Activated CD8-positive, alpha-beta memory T cell treated with anti-CD3 and anti-CD28 coated beads, Interleukin-2, amount 10 ng/mL, durations not matched to agents 7 days and 5 days (primary cell): ENCODE measurements at places on chromosomes 11 and 22. TPM values are rescaled to one million over a fixed set of nuclear protein-coding genes. Genes with fewer than 3 reads are reported as not detected.

The TMEM86A gene
- total RNA-seq: 0.93 TPM

- no peak for DNase-seq
- peaks cover 91% of the 10 kb centered on the region for H3K27me3 ChIP-seq
- H3K36me3 ChIP-seq: peaks cover 3% of the 10 kb centered on the region
- H3K4me3 ChIP-seq: no peak overlapping the region
- no peak overlapping the region for H3K27ac ChIP-seq
Observed at GRCh38 chr11:31819621-31820437, 8.7 kb upstream of the PAX6 start.

GRCh38 chr22:45268958-45269844 lies 15.5 kb upstream of the UPK3A start:
- no peak overlapping the region for H3K27ac ChIP-seq
- DNase-seq: peak; percentile 88
- no peaks in the 10 kb centered on the region for H3K36me3 ChIP-seq
- H3K4me3 ChIP-seq: peak overlapping the region; percentile 57
- H3K4me1 ChIP-seq: peaks cover 8% of the 10 kb centered on the region

DNA sequence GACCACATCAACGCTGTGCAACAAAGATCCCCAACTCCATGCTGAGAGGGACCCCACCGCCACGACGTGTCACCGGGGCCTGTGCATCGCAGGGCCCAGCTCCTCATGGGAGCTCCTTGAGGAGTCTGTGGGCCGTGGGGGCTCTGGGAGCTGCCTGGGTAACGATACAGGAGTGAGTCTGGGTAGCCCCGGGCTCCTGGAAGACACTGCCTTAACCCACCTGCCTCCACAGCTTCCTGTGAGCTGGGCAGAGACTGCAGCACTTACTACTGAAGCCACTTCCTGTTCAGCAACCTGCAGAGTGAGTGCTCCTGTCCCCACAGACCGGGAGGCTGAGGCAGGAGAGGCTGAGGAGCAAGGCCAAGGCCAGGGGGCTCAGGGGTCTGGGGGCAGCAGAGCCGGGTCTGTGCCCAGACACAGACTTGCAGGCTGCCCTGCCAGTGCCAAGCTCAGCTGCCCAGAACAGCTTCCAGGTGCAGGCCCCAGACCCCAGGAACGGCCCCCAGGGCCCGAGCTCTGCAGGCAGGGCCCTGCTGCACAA lies 226.7 kb downstream of the BRD1 start:
- H3K27me3 ChIP-seq: no peaks in the 10 kb centered on the region
- no peak overlapping the region for H3K27ac ChIP-seq
- H3K4me3 ChIP-seq: no peak overlapping the region
- peaks cover 9% of the 10 kb centered on the region for H3K36me3 ChIP-seq
- peak; percentile 60 for DNase-seq

GRCh38 chr11:17596310-17596669 lies 49.2 kb downstream of the OTOG start:
- H3K27ac ChIP-seq: no peak overlapping the region
- DNase-seq: peak; percentile 36
- H3K27me3 ChIP-seq: peaks cover 8% of the 10 kb centered on the region
- H3K36me3 ChIP-seq: no peaks in the 10 kb centered on the region
- H3K4me3 ChIP-seq: no peak overlapping the region

The OR51E2 gene
- not detected for total RNA-seq

GRCh38 chr22:35332278-35332677 lies 32.6 kb downstream of the TOM1 start:
- no peak for DNase-seq
- H3K4me1 ChIP-seq: peaks cover 42% of the 10 kb centered on the region
- peaks cover 2% of the 10 kb centered on the region for H3K36me3 ChIP-seq
- no peaks in the 10 kb centered on the region for H3K27me3 ChIP-seq
- H3K4me3 ChIP-seq: no peak overlapping the region
- H3K27ac ChIP-seq: no peak overlapping the region

DNA sequence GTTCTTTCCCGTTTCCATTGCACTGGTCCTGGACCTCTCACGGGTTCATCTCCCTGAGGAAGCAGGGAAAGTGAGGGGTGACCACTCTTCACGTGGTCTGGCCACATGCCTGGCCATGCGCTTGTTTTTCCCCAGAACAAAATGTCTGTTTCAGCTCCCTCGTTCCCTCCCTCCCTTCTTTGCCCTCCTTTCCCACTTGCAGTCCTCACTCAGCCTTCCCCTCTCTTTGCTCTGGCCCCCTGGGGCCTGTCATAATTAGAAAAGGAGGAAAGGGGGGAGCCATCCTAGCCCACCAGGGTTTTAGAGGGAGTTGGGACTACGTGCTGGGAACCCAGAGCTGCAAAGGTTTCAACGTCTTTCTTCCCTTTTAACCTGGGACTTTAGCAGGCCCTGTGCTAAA lies 52.8 kb upstream of the CADM1 start:
- H3K4me1 ChIP-seq: no peaks in the 10 kb centered on the region
- no peaks in the 10 kb centered on the region for H3K36me3 ChIP-seq

The MMP12 gene
- not detected for total RNA-seq

DNA sequence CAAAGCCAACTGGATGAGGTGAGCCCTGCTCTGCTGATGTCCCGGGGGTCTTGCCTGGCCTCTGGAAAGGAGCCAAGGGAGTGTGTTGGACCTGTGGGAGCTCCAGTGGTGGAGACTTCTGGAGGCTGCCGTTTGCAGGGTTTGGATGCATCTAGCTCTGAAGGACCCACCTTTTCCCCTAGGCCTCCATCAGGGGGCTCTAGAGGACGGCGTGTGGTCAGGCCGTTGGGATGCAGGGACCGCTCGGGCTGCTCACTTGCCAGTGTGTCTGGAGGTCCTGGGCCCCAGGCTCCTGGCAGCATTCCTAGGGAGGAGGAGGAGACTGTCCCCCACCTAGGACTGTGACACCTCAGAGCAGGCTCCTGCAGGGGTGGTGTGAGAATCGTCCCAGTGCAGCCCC lies 58.3 kb downstream of the PRDM11 start:
- no peak overlapping the region for H3K4me3 ChIP-seq
- DNase-seq: no peak
- no peaks in the 10 kb centered on the region for H3K27me3 ChIP-seq
- peaks cover 4% of the 10 kb centered on the region for H3K4me1 ChIP-seq
- H3K27ac ChIP-seq: no peak overlapping the region

- no peak overlapping the region for H3K27ac ChIP-seq
- peaks cover 5% of the 10 kb centered on the region for H3K27me3 ChIP-seq
- no peak for DNase-seq
- no peak overlapping the region for H3K4me3 ChIP-seq
Observed at GRCh38 chr22:48051796-48052620, 1289.6 kb downstream of the TBC1D22A start.

DNA sequence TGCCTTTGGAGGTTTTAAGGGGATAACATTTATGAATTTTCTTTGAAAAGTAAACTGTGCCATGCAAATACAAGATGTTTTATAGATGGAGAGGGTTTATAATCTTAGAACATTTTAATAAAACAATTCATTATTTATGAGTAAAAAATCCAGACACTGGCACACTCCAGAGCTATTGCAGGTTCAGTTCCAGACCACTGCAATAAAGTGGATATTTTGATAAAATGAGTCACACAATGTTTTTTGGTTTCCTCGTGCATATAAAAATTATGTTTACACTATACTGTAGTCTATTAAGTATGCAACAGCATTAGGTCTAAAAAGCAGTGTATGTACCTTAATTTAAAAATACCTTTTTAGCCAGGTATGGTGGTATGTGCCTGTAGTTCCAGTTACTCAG lies 146.2 kb upstream of the ZBED5 start:
- H3K4me1 ChIP-seq: no peaks in the 10 kb centered on the region
- H3K27me3 ChIP-seq: peaks cover 44% of the 10 kb centered on the region
- no peak overlapping the region for H3K27ac ChIP-seq
- H3K4me3 ChIP-seq: no peak overlapping the region
- DNase-seq: no peak

- peaks cover 20% of the 10 kb centered on the region for H3K4me1 ChIP-seq
- no peaks in the 10 kb centered on the region for H3K27me3 ChIP-seq
- H3K27ac ChIP-seq: no peak overlapping the region
- peaks cover 28% of the 10 kb centered on the region for H3K36me3 ChIP-seq
- no peak overlapping the region for H3K4me3 ChIP-seq
Observed at GRCh38 chr22:37690901-37691504, 4.9 kb downstream of the NOL12 start.

The KLHDC7B gene
- total RNA-seq: 10.2 TPM

GRCh38 chr11:46987183-46987582 lies 50.6 kb downstream of the CSTPP1 start:
- H3K4me3 ChIP-seq: no peak overlapping the region
- peaks cover 1% of the 10 kb centered on the region for H3K4me1 ChIP-seq
- H3K36me3 ChIP-seq: peaks cover 16% of the 10 kb centered on the region

- H3K4me3 ChIP-seq: peak overlapping the region; percentile 95
- H3K36me3 ChIP-seq: peaks cover 38% of the 10 kb centered on the region
- no peak for DNase-seq
- peak overlapping the region; percentile 91 for H3K27ac ChIP-seq
Observed at GRCh38 chr11:67435727-67436458, 1.6 kb downstream of the PTPRCAP start.

- no peaks in the 10 kb centered on the region for H3K36me3 ChIP-seq
- H3K27me3 ChIP-seq: no peaks in the 10 kb centered on the region
- peak; percentile 91 for DNase-seq
Observed at GRCh38 chr22:30221121-30221992, 25.2 kb downstream of the LIF start.

- no peaks in the 10 kb centered on the region for H3K36me3 ChIP-seq
- H3K27ac ChIP-seq: no peak overlapping the region
- peaks cover 15% of the 10 kb centered on the region for H3K27me3 ChIP-seq
- H3K4me1 ChIP-seq: no peaks in the 10 kb centered on the region
- H3K4me3 ChIP-seq: no peak overlapping the region
Observed at GRCh38 chr11:32852207-32852606, 22.5 kb downstream of the PRRG4 start.

GRCh38 chr11:9385327-9385899 lies 961 bp downstream of the IPO7 start:
- peaks cover 21% of the 10 kb centered on the region for H3K36me3 ChIP-seq
- H3K4me1 ChIP-seq: peaks cover 38% of the 10 kb centered on the region
- DNase-seq: no peak
- H3K27me3 ChIP-seq: no peaks in the 10 kb centered on the region
